Calu3 (cell line): ENCODE measurements at places on chromosomes 4 and X. TPM values are rescaled to one million over a fixed set of nuclear protein-coding genes. Genes with fewer than 3 reads are reported as not detected.
A peak's percentile ranks its signal among the peaks of the same experiment; 100 is the strongest.

The MTNR1A gene
- 1.6 and 2.9 TPM in 2 replicates for total RNA-seq

The DRP2 gene
- total RNA-seq, result 0.39 and 0.66 TPM in 2 replicates

The MAOB gene
- total RNA-seq, result 45.0 and 56.8 TPM in 2 replicates

The CHRNA9 gene
- total RNA-seq, result not detected in 2 replicates

GRCh38 chr4:138450546-138451275, 208.6 kb upstream of the SLC7A11 start:
- no peak for DNase-seq

DNA sequence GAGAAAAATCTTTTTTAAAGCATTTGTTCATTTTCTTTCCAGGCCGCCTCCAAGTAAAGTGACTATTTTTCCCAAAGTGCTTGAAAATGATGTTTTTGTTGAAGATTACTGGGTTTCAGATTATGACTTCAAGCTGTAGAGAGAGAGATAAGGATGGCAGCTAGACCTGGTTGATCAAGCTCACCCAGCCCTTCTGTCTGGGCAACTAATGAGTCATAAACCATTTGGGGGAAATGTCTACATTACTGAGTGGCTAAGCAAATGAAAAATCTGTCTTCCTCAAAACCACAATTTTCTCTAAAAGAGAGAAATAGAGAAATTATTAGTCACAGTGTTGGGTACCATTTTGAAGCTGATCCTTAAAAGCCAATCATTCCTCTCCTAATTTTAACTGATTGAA, 355.4 kb upstream of the CPEB2 start:
- DNase-seq, result no peak

- no peak for DNase-seq
Observed at GRCh38 chr4:174575436-174575835, 53.1 kb upstream of the HPGD start.

DNA sequence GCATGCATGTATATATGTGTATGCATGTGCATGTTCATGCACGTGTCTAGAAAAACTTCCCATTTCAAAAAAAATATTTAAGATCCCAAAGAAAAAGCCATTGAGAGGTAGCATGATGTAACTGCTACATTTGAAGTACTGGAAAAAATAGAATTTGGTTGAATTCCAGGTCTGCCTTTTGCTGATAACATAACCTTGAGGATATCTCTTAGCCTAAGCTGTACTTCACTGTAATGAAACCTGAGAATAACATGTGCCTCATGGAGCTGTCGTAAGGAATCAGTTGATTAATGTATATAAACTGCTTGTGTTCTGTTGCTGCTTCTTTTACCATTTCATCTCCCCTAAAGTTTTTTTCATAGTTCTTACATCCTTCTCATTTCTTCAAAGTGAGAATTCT, 351.8 kb downstream of the GRIA2 start:
- DNase-seq, result no peak

GRCh38 chr4:82216219-82216618, 157.6 kb downstream of the HNRNPD start:
- DNase-seq, result no peak

- DNase-seq, result no peak
Observed at GRCh38 chr4:2324891-2325290, 63.0 kb upstream of the MXD4 start.

DNA sequence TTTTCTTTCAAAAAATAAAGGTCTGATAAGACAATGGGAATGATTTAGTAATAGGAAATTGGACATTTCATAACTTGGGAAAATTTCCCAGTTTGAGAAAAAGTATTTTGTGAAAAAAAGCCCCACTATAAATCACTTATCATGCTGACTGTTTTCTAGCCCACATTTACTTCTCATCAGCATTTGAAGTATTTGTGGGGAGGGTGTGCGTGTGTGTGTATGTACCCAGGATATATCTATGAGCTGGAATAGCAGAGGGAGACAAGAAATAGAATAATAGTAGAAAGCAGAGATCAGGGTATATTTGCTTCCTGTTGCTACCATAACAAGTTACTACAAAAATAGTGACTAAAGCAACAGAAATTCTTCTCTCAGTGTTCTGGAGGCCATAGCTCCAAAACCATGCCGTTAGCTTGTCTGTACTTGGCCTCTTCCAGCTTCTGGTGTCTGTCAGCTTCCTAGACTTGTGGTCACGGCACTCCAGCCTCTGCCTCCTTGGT, 139.8 kb downstream of the PTTG2 start:
- no peak for DNase-seq

DNA sequence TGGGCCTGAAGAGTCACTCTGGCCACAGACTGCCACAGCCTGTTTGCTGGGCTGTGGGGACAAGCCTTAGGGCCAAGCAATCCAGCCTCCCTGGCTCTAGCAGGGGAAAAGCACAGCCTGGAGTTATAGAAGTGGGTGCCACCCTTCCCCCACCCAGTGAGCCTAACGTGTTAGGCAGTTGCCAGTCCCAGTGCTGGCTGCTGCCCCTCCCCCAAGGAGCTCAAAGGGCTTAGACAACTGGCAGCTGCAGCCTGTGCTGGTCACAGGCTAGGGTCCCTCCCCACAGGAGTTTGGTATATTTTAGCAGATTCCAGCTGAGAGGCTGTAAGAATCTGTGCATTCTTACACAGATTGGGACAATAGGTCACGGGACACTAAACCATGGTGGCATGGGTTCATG, 370.3 kb upstream of the FGF16 start:
- DNase-seq, result no peak

DNA sequence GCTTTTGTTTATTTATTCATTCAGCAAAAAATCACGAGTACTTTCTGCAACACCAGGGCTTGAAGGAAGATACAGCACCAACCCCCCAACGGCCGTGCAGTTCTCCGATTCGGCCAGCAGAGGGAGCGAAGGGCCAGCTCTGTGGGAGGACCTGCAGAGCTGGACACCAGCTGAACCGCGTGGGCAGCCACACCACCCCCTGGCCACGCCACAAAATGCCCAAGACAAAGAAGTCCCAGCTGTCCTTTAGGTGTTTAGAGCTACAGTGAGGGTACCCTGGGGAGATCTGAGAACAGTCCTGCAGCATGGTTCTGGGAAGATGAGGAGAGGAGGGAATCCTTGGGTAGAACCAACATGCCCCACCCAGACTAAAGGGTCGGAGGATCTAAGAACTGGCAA, 83.1 kb downstream of the RELL1 start:
- DNase-seq, result peak; percentile 82

- DNase-seq, result no peak
Observed at GRCh38 chr4:2948895-2949781, 14.1 kb downstream of the NOP14 start.

DNA sequence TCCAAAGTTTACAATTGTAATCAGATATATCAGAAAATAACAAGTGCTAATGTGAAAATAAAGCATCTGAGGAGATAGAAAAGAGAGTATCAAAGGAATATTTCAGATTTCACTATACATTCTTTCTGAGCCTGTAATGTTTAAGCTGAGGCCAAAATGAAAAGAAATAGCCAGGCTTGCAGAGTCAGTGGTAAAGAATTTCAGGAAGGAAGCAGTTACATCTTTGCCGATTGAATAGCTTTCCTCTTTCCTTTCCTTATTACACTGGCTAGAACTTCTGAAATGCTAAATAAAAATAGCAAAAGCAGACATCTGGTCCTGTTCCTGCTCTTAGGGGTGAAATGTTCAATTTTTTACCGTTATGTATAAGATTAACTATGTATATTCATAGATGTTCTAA, 1441.6 kb upstream of the PCDH7 start:
- no peak for DNase-seq
